SJSA1 (cell line): ENCODE measurements at places on chromosomes 11 and 22.

- DNase-seq: no peak
Measured at GRCh38 chr22:27133019-27133431, 475.6 kb downstream of the MIAT start.

- no peak for DNase-seq
Measured at GRCh38 chr22:27407369-27407985, 394.1 kb downstream of the MN1 start.

DNA sequence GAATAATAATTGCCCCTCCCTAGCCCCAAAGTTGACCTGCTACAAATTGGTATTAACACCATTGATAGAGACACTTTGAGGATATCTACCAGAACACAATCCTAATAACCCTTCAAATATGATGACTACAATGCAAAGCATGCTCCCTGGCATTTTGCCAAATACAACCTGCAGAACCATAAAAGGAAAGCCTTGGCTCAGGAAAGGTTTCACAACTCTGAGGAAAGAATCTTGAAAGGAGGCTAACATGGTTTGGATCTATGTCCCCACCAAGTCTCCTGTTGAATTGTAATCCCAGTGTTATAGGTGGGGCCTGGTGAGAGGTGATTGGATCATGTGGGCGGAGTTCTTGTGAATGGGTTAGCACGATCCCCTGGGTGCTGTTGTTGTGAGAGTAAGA is 140.4 kb upstream of the ARHGAP42 start:
- DNase-seq: no peak

GRCh38 chr22:43343262-43343669 is at the start of gene SCUBE1:
TSS of gene SCUBE1 (minus strand) at chr22:43343372. CDS start at chr22:43343261, 111 bp downstream.
- no peak for DNase-seq

- DNase-seq: no peak
Measured at GRCh38 chr11:61860054-61860903, 31.1 kb downstream of the FADS3 start.

DNA sequence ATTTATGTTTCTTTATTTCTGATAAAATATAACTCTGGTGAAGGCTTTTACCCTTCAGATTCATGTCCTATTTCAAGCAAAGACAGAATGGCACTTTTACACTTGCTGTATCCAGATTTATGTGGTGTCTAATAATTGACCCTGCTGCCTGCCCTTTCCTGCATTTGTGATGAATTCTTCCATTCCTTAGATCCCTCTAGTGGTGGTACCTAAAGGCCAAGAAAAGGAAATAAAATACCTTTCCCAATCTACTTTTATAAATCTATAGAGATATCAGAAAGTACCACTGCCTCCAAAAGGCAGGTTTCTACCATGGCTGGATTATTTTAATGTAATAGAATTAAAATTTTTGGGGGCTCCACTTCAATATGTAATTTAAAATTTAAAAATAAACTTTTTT is 34.2 kb downstream of the CCDC81 start:
- no peak for DNase-seq

DNA sequence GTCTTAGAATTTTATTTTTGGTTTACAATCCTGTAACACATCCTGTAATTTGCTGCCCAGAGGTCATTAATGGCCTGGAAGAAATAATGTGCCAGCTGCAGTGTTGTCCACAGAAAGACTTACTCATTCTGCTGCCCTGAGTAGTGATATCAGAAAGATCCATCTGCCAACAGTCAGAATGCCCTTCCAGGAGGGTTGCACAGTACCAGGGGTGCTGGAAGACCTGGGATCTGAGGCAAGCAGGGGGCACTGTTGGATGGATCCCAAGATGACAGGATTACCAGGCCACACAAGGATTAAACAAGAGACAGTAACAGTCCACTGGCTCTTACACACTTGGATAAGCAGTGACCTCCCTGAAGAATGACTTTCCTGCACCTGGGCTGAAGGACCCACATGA is 93.8 kb upstream of the TOP3B start:
- no peak for DNase-seq

DNA sequence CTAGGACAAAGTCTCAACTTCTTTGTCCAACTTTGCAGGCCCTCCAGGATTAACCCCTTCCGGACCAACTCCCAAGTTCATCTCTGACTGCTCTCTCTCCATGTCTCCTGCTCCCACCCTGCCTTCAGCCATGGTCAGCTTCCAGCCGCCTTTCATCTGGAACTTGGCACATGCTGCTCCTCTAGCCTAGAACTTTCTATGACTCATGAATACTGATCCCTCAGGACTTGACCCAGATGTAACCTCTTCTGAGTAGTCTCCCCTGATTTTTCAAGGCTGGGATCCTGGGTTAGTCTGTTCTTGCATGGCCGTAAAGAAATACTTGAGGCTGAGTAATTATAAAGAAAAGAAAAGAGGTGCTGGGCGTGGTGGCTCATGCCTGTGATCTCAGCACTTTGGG is 5.2 kb upstream of the SLC15A3 start:
- DNase-seq: no peak

DNA sequence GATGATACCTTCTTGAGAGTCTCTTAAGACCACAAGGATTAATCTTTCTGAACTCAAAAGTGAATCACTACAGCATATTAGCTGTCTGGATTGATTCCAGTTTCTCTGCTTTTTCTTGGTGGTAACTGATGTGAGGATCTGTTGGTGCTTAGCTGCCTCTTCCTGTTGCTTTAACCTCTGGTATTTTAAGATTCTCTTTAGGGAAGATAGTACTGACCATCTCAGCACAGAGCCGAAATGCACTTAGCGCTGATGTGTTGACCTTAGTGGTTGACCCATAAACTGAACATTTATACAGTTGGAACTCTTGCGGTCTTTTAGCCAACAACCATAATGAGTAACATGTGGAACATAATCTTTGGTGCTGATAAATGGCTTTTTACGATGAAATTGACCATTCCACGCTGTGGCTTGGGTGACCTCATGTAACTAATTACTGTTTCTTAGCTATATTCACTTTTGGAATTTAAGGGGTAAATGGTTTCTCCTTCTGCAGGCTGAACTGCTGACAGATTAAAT is 33.7 kb downstream of the APLP2 start:
- no peak for DNase-seq

DNA sequence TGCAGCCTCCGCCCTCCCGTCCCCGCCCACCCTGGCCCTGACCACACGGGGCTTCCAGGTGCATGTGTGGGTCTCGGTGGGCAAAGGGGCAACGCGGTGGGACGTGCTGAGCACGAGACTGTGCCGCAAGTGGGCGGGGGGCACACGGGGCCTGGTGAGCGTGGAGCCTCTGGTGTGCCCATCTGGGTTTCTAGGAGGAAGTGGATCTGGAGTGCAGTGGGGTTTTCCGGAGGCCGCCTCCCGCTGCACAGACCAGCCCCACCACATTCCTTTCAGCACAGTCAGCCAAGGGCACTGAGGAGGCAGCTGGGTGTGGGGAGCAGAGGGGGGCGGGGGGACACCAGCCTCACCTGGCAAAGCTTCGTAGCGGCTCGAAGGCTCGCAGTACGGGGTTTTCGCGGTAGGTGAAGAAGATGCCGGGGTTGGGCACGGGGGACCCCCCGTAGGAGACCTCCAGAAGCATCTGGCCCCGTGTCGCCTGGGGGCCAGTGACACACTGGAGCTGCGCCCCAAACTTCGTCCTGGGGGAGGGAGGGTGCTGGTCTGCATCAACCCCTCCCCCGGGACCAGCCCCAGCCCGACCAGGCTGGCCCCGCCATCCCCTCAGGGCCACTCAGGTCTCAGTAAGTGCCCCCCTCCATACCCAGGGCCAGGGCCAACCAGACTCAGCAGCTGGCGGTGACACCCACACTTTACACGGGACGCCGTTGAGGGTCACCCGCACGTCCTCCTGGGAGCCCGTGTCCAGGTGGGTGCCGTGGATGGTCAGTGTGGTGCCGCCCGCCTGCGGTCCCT is 12.4 kb upstream of the MAPK11 start:
- peak; percentile 64 for DNase-seq

DNA sequence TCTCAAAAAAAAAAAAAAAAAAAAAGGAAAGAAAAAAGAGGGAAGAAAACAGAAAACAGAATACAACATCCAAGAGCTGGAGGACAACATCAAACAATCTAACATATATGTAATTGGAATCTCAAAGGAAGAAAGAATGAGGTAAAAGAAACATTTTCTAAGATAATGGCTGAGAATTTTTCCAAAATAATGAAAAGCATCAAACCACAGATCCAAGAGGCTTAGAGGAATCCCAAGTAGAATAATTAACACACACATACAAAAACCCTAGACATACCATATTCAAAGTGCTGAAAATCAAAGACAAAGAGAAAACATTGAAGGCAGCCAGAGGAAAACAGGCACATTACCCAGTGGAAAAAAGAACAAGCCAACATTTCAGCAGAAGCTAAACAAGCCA is 4.9 kb downstream of the SULT4A1 start:
- no peak for DNase-seq

GRCh38 chr11:82682003-82682751 is 51.5 kb downstream of the FAM181B start:
- no peak for DNase-seq

DNA sequence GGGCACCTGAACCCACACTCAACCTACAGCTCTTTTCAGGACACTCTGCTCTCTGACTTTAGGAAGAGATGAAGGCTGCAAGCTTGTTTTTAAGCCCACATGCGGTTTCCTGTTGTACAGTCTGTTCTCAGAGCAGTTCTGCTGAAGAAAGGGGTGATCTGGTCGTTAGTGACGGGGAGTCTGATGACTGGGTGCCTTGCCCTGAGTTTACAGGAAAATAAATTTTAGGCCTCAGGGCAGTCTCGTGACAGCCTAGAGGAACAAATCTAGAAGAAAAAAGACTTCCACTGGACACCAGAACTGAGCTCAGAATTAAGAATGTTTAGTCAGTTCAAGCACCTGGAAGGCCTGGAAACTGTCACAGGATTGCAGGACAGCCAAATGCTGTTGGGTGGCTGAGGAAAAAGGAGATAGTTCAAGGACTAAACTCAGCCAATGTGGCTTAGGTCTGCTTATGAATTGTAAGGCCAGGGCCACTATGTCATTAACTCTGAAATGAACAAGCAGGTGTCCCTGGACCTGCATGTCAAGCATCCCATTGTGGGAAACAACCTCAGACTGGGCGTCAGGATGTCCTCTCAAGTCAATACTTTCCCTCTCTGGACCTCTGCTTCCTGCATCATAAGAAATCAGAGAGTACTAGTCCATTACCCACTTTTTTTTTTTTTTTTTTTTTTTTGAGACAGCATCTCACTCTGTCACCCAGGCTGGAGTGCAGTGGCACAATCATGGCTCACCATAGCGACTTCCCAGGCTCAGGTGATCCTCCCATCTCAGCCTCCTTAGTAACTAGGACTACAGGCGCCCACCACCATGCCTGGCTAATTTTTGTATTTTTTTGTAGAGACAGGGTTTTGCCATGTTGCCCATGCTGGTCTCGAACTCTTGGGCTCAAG is 5.7 kb downstream of the PIK3IP1 start:
- no peak for DNase-seq

DNA sequence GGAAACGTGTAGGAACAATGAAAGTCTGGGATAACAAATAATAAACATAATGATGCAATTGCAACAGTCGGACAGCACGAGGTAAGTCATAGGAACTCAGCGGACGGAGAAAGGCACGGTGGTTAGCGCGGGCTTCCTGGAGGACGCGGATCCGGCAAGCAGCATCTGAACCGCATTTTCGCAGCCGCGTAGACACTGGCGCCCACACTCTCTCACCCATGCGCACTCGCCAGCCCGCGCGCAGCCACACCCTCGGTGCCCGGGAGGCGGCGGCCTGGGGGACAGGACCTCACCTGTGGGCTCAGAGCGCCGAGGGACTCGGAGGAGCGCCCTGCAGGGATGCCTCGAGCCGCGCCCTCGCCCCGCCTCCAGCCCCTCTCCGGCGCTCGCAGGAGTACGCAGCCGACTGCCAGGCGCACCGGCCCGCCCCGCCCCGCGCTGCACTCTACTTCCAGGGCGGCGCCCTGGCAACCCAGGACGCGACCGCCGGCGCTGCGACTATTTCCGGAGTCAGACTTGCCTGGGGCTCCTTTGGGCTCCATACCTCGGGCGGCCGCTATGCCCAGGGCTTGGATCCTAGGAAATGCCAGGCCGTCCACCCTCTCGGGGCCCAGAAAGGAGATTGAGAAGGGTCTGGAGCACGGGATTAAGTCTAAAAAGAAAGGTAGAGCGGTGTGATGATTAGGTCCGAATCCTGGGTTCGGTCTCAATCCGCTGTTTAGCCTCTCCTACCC is at the start of gene TTLL1:
Gene TTLL1 (minus strand): TSS at position 408 of the 734 bp plus-strand sequence. CDS start 13,805 bp downstream, outside the sequence.
- DNase-seq: peak; percentile 92

- no peak for DNase-seq
Measured at GRCh38 chr11:72718101-72718501, 34.1 kb downstream of the ARAP1 start.

- DNase-seq: no peak
Measured at GRCh38 chr11:110614031-110614430, 98.2 kb downstream of the ARHGAP20 start.

GRCh38 chr22:19884954-19885751 is 30.5 kb upstream of the GNB1L start:
- DNase-seq: no peak

DNA sequence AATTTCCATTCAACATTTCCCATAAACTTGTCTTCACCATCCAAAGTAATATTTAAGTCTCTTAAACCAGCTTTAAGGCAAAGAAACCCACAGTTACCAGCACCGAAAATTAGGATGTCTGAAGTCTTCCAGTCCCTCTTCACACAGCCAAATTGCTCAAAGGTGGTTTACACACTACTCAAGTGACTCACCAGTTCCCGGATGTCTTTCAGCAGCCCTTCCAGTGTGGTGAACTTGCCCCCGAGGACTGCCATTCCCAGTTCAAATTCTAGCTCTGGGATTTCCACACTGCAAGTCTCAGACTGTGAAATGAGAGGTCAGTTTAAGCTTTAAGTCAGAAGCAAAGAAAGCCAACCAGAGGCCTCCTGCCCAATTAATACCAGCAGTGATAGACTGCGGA is 5.1 kb downstream of the ZPR1 start:
- DNase-seq: no peak

GRCh38 chr11:27720277-27720830 is 20.1 kb upstream of the BDNF start:
- peak; percentile 68 for DNase-seq

DNA sequence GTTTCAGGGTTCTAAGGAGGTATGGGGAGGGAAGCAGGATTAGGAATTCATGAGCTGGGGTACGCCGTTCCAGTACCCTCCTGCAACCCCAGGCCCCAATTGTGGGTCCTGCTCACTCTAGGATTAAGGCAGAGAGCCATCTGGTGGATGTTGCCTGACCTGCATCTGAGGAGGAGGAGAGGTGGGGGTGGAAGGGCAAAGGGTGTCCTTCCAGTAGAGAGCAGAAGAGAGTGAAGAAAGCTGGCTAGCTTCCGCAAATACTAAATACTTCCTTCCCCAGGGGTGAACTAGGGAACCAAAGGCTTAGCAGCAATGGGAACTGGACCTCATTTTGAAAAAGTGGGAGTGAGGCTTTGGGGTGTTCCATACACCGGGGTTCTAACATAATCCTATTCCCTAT is 10.6 kb downstream of the LRRC51 start:
- DNase-seq: peak; percentile 38
